Activated T-cell treated with anti-CD3 and anti-CD28 coated beads for 48 hours (primary cell): ENCODE measurements at places on chromosomes 7 and 10.

DNA sequence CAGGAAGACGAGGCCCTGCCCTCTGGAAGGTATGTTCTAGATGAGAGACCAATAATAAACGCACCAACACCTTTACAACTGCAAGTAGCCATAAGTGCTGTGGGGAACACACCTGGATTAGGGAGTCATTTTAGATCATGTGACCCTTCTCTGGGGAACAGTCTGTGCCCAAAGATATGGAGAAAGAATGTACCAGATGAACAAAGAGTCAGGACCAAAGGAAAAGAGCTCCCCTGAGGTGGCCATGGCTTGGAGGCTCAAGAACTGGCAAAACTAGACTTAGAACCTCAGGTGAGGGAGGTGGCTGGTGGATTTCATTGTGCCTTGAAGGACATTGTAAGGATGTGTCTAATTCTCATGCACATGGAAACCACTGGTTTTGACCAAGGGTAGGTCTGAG is 10.3 kb upstream of the EN2 start:
- no peak for DNase-seq

DNA sequence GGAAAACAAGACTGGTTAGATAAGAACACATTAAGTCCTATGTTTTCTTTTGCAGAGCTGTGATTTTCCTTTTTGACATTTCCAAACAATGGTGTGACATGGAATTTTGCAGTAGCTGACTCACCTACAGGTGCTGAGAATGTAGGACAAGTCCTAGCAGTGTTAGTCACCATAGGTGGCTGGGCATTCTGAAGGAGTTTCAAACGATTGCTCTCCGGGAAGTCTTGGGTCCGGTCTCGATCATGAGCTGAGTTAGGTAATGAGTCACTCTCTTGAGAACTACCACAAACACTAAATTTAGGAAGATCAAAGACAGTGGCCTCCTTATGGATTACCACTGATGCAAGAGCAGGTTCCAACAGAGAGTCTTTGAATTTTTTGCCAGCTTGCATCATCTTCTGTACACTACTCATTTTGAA is 3.6 kb downstream of the FIGNL1 start:
- no peak for DNase-seq

- no peak for DNase-seq
These were observed 85.9 kb downstream of the TRIL start for GRCh38 chr7:28872226-28872625.

GRCh38 chr7:74542558-74543117 is 88.9 kb downstream of the GTF2IRD1 start:
- no peak for DNase-seq

DNA sequence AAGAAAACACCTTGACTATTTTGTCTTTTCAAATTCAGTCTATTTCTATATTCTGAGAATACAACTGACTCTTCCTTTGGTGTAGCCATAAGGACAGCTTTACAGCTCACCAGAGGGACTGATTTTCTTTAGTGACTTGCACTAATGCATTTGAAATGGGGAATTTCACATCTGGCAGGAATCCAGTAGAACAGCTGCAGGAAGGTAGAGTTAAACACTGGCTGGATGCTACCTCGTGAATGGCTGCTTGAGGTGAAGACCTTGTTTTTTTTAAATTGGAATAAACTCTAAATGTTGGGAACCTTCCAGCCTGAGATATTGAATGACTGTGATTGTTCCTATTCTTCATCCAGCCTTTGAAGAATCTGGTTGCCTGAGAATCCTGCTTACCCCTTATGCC is 139.5 kb upstream of the STK17A start:
- DNase-seq: no peak

DNA sequence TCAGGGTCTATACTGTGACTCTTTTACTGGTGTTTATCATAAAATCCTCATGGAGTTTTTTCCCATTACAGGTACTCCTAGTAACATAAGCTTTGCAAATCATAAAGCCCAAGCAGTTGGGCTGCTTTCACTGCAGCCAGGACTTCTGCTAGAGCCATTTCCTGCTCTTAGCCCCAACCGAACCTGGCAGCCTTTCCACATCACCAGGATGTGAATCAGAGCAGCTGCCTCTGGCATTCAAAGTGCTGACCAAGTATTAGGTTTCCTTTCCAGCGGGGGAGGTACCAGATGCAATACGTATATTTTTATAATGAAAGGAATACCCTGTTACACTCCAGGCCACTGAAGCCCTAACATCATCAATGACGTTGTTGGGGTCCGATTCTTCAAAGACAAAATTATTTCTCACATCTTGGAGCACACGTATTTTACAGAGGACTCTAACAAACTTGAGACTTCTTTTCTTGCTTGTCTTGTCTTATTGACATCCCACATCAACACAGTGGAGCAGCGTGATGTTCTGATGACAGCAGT is 3.6 kb upstream of the HTR5A start:
- no peak for DNase-seq

GRCh38 chr7:117011419-117012260 is 58.3 kb downstream of the ST7 start:
- no peak for DNase-seq

DNA sequence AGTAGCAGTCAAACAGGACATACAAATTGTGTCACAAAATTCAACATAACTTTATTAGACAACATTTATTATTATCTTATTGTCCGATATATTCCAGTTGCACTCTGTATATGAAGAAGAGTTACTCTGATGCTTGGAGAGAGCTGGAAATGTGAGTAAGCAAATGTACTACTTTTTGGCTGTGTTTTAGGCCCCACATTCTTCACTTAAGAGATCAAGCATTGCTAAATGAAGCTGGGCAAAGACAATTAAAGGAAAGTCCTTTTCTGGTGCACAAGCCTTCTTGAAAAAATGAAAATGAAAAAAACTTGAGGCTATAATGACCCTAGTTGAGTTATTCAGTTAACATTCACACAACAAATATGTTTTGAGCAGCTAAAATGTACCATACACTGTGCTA is 26.1 kb downstream of the MYPN start:
- DNase-seq: no peak

- DNase-seq: no peak
These were observed 199.7 kb downstream of the IMMP2L start for GRCh38 chr7:111362506-111363054.
